ENCODE measurements at places on chromosomes 6 and 20.

DNA sequence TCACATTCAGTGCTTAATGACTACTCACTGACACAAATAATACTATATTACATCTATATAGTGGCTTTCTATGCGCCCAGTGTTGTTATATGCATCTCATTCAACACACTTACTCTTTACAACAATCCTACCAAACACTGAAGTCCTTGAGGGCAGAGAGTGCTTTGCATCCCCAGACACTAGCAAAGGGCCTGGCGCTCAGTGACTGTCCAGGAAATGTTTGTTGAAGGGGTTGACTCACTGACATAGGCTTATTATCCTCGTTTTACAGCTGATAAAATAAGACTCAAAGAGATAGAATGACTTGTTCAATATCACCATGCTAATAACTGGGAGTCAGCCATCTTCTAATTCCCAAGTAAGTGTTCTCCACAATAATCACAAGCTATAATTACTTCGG is 163.3 kb downstream of the ARHGAP18 start:
- no peak for DNase-seq

GRCh38 chr20:51792960-51793359 is 9.4 kb downstream of the SALL4 start:
- no peak for DNase-seq

DNA sequence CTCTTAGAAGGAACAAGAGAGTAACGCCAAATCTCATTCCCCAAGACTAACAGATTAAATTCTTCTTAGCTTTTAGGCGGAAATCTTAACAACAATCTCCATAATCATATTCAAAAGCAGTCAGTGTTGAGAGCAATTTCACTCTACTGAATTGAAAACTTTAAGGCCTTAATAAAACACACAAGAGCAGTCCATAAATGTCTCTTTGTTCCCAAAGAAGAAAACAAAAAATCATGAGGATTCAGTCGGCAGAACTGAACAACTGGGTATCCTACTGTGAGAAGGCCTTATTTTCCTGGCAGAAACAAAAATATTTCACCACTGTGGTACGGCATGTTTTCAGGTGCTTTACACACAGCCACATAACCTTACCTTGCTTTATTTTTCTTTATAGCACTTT is 14.4 kb downstream of the ABHD12 start:
- no peak for DNase-seq

DNA sequence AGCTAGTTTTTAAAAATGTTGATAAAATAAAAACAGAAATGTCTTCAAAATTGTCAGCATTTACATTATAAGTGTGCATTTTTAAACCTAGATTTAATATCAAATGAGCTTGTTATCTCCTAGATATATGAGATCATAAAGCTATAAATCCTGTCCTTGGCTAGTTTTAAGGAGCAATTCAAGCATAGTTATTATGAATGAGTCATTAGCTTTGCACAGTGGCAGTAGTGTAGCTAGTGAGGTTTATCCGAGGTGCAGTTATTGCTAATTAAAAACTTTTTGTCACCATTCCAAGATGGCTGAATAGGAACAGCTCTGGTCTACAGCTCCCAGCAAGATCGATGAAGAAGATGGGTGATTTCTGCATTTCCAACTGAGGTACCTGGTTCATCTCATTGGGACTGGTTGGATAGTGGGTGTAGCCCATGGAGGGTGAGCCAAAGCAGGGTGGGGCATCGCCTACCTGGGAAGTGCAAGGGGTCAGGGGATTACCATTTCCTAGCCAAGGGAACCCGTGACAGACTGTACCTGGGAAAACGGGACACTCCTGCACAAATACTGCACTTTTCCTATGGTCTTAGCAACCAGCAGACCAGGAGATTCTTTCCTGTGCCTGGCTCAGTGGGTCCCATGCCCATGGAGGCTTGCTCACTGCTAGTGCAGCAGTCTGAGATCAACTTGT is 108.8 kb upstream of the SYNCRIP start:
- no peak for DNase-seq

GRCh38 chr6:8277769-8278168 is 157.6 kb downstream of the SLC35B3 start:
- DNase-seq: no peak

- DNase-seq: no peak
Observed at GRCh38 chr20:37316116-37316774, 26.8 kb downstream of the MANBAL start.

GRCh38 chr20:52529826-52530225 is 338.2 kb upstream of the ZFP64 start:
- no peak for DNase-seq

DNA sequence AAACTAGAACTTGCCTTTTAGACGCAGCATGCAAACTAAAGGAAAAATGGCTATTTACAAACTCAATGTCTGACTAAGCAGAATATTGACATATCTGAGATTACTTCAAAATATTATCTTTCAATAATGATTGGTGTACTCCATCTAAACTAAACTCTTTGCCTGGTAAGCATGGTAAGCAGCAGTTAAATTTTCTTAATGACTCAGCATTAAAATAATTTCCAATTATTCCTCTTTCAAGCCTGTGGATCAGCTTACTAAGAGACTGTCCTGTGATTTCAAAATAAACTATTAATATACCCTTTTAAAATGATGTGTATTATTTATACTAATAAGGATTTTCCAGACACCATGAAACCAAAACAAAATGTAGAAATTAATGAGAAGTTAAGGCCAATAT is 226.8 kb upstream of the THEMIS start:
- DNase-seq: no peak

DNA sequence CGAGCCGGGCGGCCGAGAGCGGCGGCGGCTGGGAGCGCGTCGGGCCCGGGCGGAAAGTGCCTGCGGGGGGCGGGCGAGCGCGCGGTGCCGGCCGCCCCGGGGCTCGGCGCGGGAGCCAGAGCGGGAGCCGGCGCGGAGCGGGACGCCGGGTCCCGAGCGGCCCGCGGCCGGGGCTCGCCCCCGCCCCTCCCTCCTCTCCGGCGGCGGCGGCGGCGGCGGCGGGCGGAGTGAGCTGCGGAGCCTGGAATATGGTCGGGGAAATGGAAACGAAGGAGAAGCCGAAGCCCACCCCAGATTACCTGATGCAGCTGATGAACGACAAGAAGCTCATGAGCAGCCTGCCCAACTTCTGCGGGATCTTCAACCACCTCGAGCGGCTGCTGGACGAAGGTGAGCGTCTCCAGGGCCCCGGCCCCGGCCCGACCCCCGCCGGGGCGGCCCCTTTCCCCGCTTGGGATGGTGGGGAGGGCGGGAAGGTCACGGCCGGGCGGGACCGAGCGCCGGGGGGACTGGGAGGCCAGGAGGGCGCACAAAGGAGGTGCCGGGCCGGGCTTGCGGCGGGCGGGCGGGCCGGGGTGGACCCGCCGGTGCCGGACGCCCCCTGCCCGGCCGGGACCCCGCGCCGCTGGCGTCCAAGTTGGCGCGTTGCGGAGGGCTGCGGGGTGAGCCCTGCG is 565 bp downstream of the QKI start:
- no peak for DNase-seq

DNA sequence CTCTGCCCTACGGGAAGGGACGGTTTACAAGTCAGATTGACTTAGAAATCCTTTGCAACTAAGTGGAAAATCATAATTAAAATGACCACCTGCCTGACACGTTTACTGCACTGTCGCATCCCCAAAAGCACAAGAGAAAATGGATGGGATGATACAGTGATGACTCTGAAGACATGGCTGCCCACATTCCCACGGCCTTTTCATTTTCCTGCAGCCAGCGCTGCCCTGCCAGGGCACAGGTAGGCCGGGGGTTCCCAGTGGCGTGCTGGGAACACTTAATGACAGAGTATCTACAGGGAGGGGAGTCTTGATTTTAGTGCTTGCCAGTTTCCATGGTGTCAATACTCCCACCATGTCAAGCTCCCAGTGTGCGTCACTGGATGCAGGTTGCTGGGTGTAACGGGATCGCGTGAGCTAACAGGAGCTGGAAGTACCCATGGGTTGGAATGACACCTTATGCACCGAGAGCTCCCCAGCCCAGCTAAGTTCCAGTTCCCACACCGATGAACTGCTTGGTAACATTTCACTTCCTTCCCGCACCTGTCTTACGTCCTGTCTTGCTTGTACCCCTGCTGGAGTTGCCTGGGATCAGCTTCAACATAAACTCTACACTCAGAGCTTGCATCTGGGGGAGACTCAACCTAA is 129.0 kb downstream of the ANKRD60 start:
- DNase-seq: no peak

GRCh38 chr20:48531505-48531904 is 296.3 kb downstream of the PREX1 start:
- DNase-seq: no peak

- no peak for DNase-seq
Observed at GRCh38 chr6:38178584-38178886, 359.0 kb downstream of the ZFAND3 start.

GRCh38 chr6:40695750-40696415 is 108.7 kb upstream of the LRFN2 start:
- DNase-seq: no peak
